ENCODE measurements at places on chromosomes 4 and X. TPM values are rescaled to one million over a fixed set of nuclear protein-coding genes. Genes with fewer than 3 reads are reported as not detected.

Gene ANKRD50
- 2.7 TPM for polyA plus RNA-seq

Gene BANK1
- polyA plus RNA-seq, result 1.8 TPM

GRCh38 chrX:110462957-110463356 lies 104.3 kb downstream of the RTL9 start:
- no peak overlapping the region for H3K27ac ChIP-seq
- peaks cover 4% of the 10 kb centered on the region for H3K27me3 ChIP-seq
- no peaks in the 10 kb centered on the region for H3K36me3 ChIP-seq
- DNase-seq, result no peak
- H3K4me3 ChIP-seq, result no peak overlapping the region
- H3K4me1 ChIP-seq, result no peaks in the 10 kb centered on the region

- DNase-seq, result peak; percentile 37
- H3K36me3 ChIP-seq, result no peaks in the 10 kb centered on the region
- H3K27me3 ChIP-seq, result no peaks in the 10 kb centered on the region
- H3K4me3 ChIP-seq, result peak overlapping the region; percentile 84
- peaks cover 2% of the 10 kb centered on the region for H3K4me1 ChIP-seq
Observed at GRCh38 chr4:1290165-1290977, 680 bp downstream of the MAEA start.

DNA sequence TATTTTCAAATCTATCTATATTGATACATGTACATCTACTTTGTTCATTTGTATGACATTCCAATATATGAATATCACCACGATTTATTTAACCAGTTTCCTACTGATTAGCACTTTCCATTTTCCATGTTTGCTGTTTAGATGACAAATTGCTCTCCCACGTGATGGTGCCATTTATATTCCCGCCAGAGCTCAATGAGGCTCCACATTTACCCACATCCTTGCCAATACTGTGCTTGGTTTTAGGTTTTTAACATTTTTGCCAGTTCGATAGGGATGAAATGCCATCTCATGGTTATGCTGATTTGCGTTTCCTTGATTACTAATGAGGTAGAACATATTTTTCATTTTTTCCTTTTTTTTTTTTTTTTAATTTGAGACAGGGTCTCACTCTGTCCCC lies 86.7 kb upstream of the TRIM2 start:
- no peaks in the 10 kb centered on the region for H3K36me3 ChIP-seq
- no peak overlapping the region for H3K27ac ChIP-seq
- no peaks in the 10 kb centered on the region for H3K27me3 ChIP-seq
- H3K4me1 ChIP-seq, result peaks cover 4% of the 10 kb centered on the region

GRCh38 chrX:126448681-126449080 lies 103.9 kb downstream of the DCAF12L1 start:
- H3K36me3 ChIP-seq, result no peaks in the 10 kb centered on the region
- DNase-seq, result no peak
- H3K4me1 ChIP-seq, result no peaks in the 10 kb centered on the region
- no peaks in the 10 kb centered on the region for H3K27me3 ChIP-seq
- H3K4me3 ChIP-seq, result no peak overlapping the region
